NCI-H345 (cell line): ENCODE measurements at places on chromosomes 13 and 19.

- no peak for DNase-seq
Measured at GRCh38 chr13:66210677-66211076, 1019.5 kb downstream of the PCDH9 start.

GRCh38 chr19:46116121-46116520 is 8.4 kb downstream of the IGFL3 start:
- no peak for DNase-seq

- no peak for DNase-seq
Measured at GRCh38 chr13:93603043-93603442, 376.4 kb downstream of the GPC6 start.

DNA sequence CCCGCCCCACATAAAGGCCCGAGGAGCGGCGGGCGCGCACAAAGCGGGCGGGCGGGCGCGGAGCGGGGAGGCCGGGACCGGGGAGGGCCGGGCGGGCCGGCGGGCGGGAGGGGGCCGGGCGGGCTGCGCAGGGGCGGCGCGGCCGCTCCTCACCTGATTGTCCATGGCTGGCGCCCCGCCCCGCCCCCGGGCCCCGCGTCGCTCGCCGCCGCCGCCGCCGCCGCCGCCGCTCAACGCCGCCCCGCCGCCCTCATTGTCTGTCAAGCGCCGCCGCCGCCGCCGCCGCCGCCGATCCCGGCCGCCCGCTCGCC is 200 bp downstream of the MLLT1 start:
- DNase-seq, result no peak

DNA sequence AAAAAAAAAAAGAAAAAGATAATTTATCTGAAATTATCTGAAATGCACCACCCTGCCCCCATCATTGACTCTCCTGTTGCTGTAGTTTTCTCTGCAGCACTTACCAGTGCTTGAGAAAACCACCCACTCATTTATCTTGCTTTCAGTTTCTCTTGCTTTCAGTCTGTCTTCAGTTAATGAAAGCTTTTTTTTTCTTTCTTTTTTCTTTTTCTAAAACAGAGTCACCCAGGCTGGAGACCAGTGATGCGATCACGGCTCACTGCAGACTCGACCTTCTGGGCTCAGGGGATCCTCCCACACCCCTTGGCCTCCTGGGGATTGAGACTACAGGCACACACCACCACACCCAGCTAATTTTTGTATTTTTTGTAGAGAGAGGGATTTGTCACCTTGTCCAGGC is 4.3 kb upstream of the ACP5 start:
- no peak for DNase-seq

DNA sequence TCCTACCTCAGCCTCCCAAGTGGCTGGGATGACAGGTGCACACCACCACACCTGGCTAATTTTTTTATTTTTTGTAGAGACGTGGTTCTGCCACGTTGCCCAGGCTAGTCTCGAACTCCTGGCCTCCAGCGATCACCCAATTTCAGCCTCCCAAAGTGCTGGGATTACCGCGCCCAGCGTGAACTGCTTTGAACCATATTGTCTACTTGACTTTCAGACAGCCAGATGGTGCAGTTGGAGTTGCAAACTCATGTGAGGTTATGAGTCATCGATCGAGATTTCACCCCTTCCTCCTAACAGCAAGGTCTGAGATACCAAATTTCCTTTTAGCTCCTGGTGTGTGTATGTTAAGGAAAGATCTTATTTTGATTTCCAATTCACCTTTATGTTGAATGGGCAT is 2.7 kb downstream of the SLC27A1 start:
- DNase-seq, result no peak

- no peak for DNase-seq
Measured at GRCh38 chr19:28913626-28914025, 299.3 kb downstream of the UQCRFS1 start.
